ENCODE measurements at places on chromosomes 4 and X. TPM values are rescaled to one million over a fixed set of nuclear protein-coding genes. Genes with fewer than 3 reads are reported as not detected.
A peak's percentile ranks its signal among the peaks of the same experiment; 100 is the strongest.

DNA sequence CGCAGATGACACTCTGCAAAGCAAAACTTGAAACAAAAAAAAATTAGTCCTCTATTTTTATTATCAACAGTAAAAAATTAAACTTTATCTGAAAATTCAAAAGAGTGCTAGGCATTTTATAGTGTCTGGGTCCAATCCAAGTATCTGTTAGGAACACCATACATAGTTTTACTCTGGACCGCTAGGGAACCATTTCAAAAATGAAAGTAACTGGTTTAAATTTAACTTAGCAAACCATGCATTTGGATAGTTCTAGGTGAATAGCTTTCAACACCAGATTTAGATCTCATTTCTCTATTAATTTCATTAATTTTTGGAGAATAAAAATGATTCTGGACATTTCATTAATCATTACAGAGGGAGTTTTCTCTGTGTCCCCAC, 1.2 kb downstream of the KLKB1 start:
- DNase-seq: no peak

DNA sequence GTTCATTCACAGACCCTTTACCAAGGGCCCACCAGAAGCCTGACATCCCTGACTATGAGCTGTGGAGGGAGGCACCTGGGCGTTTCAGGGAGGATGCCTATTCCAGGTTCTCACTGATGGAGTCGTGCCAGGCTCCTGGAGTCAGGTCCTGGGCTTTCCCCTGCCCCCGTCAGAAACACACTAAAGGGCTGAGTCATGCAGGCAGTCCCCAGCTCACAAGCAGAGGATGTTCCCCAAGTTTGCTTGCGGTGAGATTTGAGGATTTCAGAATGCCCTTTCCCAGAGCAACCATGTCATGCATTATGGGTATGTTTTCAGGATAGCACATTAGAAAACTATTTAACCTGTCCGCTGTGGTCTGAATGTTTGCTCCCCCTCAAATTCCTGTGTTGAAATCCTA, 45.2 kb downstream of the FHDC1 start:
- no peak for DNase-seq

DNA sequence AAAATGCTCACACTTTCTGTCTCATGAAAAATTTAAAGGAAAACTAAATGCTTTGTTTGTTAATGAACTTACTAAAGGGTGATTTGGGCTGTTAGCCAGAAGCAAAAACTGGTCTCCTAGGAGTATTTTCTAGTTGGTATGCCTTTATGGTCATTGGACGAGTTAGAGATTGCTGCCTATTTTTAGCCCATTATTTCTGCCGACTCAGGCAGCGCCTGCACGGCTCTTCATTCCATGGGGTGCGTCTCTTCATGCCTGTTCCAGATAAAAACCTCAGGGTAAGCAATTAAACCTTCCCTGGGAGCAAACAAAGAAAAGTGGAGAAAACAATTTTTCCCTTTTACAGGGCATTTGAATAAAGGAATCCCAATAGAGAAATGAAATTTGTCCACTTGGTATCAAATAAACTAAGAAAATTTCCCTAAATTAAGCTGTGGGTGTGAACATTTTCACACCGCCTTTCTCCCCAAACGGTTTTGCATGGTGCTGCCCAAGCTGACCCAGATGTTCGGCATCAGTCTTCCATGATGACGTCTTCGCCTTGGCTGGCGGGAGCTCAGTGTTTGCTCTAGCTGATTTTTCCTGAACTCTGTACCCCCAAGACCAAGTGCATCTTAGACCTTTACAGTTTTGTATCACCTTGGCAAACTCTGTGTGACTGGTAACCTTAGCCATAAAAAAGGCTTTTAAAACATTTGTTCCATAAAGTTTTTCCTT, 61.7 kb upstream of the ADGRG2 start:
- no peak for DNase-seq

The CC2D2A gene
- total RNA-seq: 2.4 TPM

GRCh38 chr4:73540826-73541225, 59.3 kb downstream of the AFM start:
- DNase-seq: no peak

The GYG2 gene
- 16.7 TPM for total RNA-seq

The DCAF12L1 gene
- not detected for total RNA-seq

- DNase-seq: no peak
These were observed 728 bp downstream of the UBA6 start for GRCh38 chr4:67700116-67700737.

The FAAH2 gene
- 9.4 TPM for total RNA-seq

The ANKRD17 gene
- total RNA-seq: 23.9 TPM

DNA sequence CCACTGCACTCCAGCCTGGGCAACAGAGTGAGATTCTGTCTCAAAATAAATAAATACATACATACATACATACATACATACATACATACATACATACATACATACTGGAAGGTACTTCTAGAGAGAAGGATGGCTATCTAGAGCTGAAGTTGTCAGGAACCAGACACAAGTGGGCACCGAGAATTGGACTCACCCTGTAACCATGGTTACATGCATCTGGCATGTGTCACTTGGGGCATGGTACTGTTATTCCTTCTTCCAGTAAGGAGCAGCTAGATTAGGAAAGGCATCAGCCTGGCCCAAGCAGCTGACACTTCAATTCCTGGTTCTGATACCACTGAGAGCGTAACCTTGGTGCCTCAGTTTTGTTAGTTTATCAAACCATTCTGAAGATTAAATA, 127.1 kb downstream of the SH3KBP1 start:
- no peak for DNase-seq

GRCh38 chr4:94459462-94460161, 7.9 kb downstream of the PDLIM5 start:
- no peak for DNase-seq

DNA sequence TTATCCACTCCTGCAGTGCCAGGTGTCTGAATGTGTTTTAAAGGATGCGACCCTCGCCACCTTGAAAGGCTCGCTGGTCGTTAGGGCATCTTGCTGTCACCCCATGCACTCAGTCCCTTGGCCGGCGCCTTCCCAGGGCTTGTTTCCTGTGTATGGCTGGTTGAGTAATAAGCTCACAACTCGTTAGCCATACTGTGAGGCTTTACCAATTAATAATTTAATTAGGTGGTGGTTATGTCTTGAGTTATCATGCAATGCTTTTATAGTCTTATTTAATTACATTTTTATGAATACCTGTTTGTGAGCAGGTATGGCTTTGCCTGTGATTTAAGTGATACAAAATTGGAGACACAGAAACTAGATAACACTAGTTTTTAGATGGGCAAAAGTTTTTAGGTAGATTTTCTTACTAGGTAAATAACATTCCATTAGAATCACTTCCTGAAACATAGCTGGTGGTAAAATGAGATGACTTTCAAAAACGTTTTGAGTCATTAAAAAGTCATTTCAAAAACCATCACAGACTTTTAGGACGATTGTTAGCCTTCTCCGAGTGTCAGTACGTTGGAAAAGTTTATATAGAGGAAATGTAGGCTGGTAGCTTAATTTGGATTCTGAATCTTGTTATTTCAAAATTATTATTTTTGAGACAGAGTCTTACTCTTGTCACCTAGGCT, 18.2 kb downstream of the PTTG2 start:
- DNase-seq: peak; percentile 52

The ATP1B4 gene
- not detected for total RNA-seq

DNA sequence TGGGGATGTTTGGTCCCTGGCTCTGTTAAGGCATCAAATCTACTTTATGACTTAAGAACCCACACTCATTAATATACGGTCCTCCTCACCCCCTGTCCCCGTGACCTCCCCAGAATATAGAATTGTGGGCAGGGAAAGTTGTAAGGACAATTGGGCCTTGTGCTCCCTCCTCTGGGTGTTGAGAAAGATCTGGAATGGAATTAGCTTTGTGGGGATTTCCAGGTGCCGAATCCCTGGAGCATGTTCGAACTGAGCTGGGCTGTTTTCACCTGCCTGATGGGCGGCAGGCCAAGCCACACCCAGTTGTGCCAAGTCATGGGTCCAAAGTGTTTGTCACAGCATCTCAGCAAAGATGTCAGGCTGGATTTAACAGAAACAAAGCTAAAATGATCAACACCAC, 349.3 kb upstream of the KLF3 start:
- DNase-seq: peak; percentile 75

GRCh38 chr4:7187168-7187535, 5.2 kb upstream of the SORCS2 start:
- DNase-seq: no peak

The AMOT gene
- 7.4 TPM for total RNA-seq

The TEX13D gene
- total RNA-seq: not detected

- DNase-seq: no peak
These were observed 6.2 kb upstream of the PUDP start for GRCh38 chrX:7154041-7154597.

- no peak for DNase-seq
These were observed 13.8 kb upstream of the FGFBP2 start for GRCh38 chr4:15976456-15977447.

The ENPEP gene
- 18.9 TPM for total RNA-seq

The EVC2 gene
- 0.75 TPM for total RNA-seq

GRCh38 chr4:95548738-95549245, at the start of gene UNC5C:
TSS of gene UNC5C (minus strand) at chr4:95548973.
- DNase-seq: peak; percentile 48

The FRMPD4 gene
- total RNA-seq: not detected

GRCh38 chrX:6946168-6946567, 201.3 kb upstream of the STS start:
- DNase-seq: no peak

DNA sequence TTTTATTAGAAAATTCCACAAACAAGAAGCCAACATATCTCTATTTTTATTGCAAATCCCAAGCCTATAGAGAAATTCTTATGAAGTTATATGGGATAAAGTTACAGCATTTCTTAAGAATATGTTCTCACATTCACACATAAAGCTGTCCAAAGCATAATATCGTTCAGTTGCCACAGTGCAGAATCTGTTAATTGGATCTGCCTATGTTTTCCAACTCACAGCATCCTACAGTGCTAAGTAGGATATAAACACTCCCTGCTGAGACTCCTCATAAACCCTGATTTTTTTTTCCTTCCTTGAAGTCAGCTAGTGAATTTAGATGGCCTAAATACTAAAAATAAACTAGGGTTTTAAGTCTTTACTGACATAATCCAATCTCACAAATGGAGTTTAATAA, 307.9 kb downstream of the PDGFC start:
- DNase-seq: no peak

DNA sequence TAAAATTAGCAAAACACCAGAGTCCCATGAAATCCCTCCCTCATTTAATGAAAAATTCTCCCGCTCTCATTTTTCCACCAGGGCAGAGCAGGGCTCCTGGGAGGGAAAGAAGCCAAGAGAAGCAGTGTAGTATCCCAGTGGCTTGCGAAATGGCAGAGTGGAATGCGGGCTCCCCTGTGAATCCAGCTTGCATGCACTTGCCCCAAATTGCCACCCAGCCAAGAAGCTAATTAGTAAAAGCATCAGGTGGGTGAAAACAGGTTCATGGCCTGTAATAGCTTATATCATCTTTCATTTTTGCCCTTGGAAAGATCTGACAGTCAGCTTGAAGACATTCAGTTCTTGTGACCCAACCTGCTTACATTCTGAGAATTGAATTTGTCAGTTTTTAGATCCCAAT, 10.1 kb downstream of the AMOT start:
- DNase-seq: no peak

DNA sequence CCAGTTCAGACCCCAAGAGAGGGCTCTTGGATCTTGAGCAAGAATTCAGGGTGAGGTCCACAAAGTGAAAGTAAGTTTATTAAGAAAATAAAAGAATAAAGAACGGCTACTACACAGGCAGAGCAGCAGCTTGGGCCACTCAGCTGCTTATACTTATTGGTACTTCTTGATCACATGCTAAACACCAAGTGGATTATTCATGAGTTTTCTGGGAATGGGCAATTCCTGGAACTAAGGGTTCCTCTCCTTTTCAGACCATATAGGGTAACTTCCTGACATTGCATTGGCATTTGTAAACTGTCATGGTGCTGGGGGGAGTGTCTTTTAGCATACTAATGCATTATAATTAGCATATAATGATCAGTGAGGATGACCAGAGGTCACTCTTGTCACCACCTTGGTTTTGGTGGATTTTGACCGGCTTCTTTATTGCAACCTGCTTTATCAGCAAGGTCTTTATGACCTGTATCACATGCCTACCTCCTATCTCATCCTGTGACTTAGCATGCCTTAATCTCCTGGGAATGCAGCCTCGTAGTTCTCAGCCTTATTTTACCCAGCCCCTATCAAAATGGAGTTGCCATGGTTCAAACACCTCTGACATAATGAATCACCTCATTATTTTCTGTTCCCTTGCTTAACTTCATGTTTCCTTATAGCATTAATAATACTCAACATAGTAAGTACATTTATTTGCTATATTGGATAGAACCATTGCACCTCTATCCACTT, 476.3 kb downstream of the DTHD1 start:
- no peak for DNase-seq

- no peak for DNase-seq
These were observed 92.2 kb upstream of the SPRY1 start for GRCh38 chr4:123304151-123304964.

The SOX3 gene
- total RNA-seq: not detected

DNA sequence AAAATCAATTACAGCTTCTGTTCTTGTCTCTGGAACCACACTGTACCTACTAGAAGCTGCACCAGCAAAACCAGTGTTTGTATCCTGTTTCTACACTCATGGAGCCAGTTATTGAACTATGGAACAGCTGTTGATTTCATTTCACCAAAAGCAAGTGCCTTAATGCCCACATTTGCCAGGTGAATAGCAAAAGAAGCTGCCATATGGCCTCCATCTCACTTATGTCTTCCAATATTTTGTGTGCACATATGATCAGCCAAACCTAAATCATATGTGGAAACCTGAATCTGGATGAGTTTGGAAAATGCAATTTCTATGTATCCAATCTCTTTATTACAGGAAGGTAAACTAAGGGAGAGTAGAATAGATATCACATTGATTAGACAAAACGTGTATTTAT, 415.8 kb upstream of the GRID2 start:
- DNase-seq: no peak

The MAGEE2 gene
- not detected for total RNA-seq

DNA sequence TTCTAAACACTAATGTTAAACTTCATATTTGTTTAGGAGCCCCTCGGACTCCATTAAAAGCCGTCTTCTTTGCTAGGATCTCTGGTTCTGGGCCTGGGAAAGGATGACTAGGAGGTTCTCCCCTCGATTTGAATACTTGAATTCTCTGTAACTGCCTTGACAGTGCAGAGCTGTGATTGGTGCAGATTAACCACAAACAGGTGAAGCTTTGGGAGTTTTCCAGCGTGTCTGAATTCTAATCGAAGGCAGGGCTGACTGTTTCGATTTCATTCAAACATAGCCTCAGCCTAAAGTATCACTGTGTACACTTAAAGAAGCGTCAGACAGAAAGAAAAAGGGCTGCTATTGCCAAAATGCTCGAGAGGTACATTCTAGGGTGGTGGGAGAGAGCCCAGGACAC, 29.0 kb downstream of the TFDP3 start:
- no peak for DNase-seq

GRCh38 chrX:45699158-45699557, 498.5 kb upstream of the DIPK2B start:
- no peak for DNase-seq

The TLR7 gene
- 0.08 TPM for total RNA-seq

DNA sequence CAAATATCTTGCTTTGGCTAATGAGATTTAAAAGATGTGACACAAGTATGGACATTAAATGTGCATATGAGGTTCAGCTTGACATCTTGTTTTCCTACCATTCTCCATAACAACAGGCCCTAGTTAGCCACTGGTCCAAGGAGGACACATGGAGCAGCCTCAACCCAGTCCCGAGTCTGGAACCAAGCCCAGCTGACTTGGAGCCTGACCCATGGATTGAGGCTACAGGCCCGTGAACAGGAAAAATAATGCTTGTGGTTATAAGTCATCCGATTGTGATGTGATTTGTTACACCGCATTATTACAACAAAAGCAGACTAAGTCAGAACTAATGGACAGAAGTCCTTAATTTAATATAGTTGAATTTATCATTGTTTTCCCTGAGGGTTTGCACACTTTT, 123.2 kb upstream of the BANK1 start:
- DNase-seq: no peak

The ADGRG2 gene
- total RNA-seq: 1.2 TPM
